ENCODE measurements at places on chromosomes 7 and 10.

DNA sequence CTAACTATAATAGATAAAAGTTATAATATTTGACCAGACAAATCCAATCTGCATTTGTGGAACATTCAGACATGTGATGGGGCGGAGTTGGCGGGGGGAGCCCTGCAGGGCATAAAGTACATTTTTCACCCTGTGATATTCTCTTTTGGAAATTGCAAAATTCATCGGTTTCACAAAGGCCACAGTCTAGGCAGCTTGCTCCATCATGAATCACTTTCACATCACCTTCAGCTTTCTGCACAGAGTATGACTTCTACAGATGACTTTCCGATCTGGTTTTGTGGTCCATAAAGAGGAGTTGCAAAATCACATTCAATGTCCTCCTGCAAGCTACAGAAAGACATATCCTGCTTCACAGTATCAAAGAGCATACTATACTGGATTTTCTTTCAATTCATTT is 51.4 kb upstream of the APBB1IP start:
- peak; percentile 25 for DNase-seq

DNA sequence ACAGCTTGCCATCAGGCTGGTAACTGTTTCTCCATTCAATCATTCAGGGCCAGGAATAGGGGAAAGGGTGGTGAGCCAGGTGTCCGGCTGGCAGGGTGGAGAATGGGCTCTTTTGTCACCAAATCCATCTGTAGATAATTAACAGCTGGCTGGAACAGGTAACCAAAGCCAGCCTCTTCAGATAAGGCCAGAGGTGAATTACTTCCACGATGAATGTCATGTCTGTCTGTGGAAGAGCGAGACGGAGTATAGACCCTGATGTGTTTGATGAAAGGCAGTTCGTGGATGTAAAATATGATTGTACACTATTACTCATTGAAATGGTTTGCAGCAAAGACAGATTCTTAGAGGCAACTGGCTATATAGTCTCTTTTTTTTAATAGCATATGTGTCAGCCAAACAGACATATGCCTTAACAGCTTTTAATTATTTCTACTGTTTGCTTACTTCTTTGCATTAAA is 149.8 kb downstream of the KLF6 start:
- no peak for DNase-seq

GRCh38 chr7:64494912-64495461 is 67.9 kb downstream of the ZNF680 start:
- no peak for DNase-seq

DNA sequence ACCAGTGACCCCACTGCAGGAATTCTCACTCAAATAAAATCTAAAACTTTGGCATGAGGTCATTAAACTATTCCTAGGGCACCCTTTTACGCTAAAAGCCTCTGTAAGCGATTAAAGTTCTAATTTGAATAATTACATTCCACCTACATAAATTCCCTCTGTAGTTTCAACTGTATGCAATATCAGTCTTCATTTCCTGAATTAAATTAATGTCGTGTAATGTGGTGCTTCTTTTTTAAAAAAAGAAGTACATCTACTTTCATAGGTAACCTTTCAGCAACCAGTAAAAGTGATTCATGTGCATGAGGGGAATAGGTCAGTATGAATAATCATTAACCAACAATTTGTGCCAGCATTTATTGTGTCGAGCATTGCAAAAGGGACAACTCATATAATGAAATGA is 44.7 kb downstream of the IMMP2L start:
- peak; percentile 29 for DNase-seq

DNA sequence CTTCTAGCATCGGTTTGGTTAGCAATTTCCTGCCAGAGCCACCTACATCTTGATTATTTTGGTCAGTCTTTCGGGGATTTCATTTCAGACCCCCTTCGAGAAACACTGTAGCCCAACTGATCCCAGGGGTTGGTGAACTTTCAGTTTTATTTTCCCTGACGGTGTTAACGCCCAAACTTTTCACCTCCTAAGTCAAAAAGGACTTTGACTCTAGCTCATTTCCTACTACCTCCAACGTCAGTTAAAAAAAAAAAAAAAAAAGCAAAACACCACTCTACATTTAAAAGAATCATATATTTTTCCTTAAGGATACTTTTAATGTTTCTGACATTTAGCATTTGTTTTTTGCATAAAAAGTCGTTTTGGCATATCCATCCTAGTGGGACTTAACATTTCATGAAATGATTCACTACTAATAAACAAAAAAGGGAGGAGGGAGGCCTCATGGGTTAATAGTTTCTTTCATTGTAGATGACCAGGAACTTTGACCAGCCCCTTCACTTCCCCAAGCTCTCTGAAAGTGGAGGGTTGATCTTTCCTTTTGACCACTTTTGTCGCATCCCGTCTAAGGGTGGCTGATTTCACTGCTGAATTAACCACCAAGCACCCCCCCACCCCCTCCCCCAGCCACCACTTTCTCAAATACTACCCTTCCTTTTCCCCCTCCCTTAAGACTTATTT is 764 bp upstream of the TCF7L2 start:
- no peak for DNase-seq

DNA sequence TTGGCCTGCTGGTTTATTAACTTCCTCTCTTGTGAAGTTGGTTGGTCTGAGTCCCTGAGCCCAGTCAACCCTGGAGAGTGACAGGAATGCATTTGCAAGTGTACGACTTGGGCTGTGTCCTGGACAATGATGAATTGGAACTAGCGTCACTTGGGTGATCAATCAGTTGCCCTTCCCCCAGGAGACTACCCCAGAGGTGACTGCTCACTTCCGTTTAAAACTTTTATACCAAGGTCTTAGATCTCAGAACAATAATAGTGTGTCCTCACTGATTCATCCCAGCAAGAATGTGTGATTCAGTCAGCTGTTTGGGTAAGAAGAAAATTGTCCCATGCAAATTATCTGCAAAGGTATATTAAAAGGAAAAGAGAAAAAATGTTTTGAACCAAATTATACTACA is 102.9 kb upstream of the ARMC3 start:
- peak; percentile 70 for DNase-seq

- peak; percentile 42 for DNase-seq
Observed at GRCh38 chr7:33044401-33044718, 18.2 kb downstream of the NT5C3A start.

DNA sequence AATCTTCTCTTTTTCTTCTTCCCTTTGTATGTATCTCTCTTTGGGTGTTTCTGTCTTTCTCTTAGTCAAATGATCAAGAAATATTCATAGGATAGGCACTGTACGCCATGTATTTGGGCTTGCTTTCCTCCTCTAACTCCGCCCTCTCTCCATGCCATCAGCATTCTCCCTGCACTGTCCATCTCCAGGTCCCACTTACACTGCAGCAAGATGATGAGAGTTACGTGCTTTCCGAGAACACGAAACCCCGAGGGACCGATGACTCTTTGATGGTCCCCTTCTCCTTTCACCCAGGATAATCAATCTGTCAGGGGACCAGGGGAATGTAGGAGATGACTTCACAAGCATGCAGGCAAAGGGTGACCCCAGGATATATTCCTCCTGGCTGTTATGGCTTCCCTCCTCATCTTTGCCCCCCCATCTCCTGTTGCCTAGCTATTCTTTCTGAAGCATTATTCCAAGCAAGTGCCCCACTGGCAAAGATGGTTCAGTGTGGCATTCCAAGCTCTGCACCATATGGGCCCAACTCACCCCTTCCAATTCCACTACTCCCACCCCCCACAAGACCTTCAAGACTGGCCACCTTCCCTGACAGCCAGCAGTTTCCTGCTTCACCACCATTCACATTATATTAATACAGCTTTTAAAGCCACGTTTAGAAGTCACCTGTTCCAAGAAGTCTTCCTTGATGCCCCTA is 40.0 kb downstream of the HIF1AN start:
- no peak for DNase-seq

- DNase-seq = peak; percentile 35
Observed at GRCh38 chr7:100655908-100656674, at the start of gene ACTL6B. ACTL6B (minus strand) TSS chr7:100656448; CDS start chr7:100656354, 94 bp downstream.

DNA sequence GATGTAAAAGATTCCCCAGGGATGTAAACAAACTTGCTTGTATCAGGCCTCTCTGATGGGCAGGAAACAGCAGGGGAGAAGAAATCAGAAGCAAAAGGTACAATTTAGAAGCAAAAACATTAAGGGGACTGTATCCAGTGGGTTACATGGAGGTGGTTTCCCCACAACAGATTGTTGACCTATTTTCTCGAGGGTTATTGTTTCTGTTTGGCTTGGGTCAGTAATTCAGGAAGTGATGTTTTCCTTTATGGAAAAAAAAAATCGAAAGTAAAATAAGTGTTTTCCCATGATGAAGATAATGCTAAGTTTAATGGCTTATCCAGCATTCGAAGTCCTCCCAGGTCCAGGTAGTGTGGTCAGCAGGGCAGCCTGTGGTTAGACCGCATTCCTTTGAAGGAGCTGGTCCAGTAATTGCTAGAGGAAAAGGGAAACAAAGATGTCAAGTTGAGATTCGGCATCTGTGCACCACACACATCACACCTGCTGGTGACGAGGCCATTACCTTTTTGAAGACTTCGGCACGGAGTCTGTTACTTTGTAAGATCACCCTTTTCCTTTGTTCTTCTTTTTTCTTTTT is 37.3 kb upstream of the ADAM12 start:
- DNase-seq = no peak

GRCh38 chr10:89683883-89684282 is 17.5 kb upstream of the KIF20B start:
- DNase-seq = no peak

DNA sequence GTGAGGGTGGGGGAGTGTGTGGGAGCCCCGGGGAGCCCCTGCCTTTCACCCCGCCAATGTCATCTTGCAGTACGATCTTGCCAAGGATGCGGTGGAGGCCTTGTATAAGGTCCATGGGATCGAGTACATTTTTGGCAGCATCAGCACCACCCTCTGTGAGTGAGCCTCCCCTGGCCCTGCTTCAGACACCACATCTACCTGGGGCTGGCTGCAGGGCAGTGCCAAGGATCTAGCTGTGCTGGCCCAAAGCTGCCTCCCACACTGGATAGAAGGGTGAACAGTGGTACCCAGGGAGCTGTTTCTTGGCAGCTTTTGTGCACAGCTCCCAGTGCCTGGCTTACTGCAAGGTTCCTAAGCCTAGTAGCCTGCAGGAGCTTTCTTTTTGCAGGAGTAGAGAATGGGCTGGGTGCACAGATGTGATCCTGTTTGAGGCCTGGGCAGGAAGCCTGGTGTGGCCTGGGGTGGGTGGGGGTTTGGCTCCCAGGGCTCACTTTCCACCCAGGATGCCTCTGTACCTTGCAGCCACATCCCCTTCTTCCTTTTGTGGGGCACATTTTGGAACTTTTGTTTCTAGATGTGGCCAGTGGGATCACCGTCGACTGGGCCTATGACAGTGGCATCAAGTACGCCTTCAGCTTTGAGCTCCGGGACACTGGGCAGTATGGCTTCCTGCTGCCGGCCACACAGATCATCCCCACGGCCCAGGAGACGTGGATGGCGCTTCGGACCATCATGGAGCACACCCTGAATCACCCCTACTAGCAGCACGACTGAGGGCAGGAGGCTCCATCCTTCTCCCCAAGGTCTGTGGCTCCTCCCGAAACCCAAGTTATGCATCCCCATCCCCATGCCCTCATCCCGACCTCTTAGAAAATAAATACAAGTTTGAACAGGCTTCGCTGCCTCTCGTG is 12.2 kb upstream of the CPA1 start:
- DNase-seq = no peak

GRCh38 chr10:79162861-79163665 is 94.3 kb downstream of the ZMIZ1 start:
- DNase-seq = peak; percentile 51

- no peak for DNase-seq
Observed at GRCh38 chr7:44331682-44332081, 6.3 kb upstream of the CAMK2B start.

GRCh38 chr10:118383699-118384098 is 41.6 kb upstream of the FAM204A start:
- DNase-seq = no peak

DNA sequence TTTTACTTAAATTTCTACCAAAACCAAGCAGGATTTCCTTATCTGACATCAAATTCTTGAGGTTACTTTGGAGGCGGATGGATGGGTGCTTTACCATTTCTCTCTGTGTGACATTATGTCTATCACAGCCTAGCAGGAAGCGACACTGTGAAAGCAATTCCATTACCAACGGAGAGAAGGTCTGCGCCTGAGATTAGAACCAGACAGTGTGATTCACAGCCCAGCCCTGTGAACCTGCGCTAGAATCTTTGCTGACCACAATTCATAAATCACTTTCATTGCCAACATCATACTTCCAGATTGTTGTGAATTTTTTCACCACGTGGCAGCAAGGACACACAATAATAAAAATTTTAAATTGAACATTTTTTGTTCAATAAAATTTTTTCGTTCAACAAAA is 126.5 kb downstream of the CUBN start:
- peak; percentile 96 for DNase-seq

- DNase-seq = no peak
Observed at GRCh38 chr7:64312826-64313225, 935 bp upstream of the ZNF736 start.

DNA sequence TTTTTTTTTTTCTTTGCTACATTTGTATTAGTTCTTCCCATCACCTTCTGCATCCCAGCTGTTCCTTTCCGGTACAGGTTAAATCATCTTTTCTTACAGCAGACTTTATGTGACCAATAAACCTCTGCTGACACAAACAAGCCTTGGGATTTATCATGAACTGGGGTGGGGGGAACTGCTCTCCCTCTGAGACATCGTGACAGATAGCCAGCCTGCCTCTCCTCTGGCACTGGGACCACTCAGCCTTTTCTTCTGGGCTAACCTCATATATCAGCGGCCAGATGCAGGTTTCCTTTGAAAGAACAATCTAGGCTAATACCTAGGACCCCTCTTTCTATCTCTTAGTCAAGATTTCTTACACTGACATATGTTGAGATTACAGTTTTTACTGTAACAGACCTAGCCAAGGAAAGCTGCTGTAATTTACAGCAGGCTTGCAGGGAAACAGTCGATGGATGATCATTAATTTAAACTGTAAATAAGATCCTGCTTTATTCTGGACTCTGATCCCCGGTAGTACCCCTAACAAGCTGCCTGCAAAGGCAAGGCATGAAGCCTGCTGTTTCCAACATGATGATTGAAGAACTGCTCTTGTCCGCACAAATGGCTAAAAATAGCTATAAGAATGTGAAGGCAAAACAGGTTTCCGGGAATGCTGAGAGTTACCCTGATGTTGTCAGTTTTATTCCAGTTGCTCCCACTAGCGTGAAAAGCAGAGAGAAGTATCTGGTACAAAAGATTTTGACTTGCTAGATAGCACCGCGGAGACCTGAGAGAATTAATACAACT is 338.7 kb downstream of the SORCS1 start:
- no peak for DNase-seq

- peak; percentile 60 for DNase-seq
Observed at GRCh38 chr10:123913688-123914268, 22.2 kb upstream of the CPXM2 start.

- DNase-seq = no peak
Observed at GRCh38 chr10:119384127-119384526, 158.4 kb downstream of the RGS10 start.

GRCh38 chr7:140899883-140900282 is 24.8 kb downstream of the BRAF start:
- DNase-seq = no peak
